ENCODE measurements at places on chromosomes 2 and 18.
A peak's percentile ranks its signal among the peaks of the same experiment; 100 is the strongest.

DNA sequence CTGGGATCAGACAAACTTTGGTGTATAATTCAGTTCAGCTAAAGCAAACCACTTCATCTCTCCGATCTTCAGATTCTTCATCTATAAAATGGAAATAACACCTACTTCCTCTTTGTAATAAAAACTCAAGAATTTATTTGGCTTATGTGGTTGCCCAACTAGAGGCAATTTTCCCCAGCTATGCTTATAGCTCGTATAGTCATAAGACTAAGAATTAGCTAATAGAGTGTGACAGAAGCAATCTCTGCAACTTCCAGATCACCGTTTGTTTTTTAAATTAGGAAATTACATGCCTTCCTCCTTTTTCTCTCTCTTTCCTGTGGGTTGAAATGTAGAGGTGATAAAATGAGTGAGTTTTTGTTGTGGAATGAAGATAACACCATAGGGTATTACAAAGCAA is 35.3 kb upstream of the KCNF1 start:
- no peak overlapping the region for H3K4me3 ChIP-seq
- no peak for DNase-seq
- no peaks in the 10 kb centered on the region for H3K36me3 ChIP-seq
- H3K27ac ChIP-seq = no peak overlapping the region
- H3K27me3 ChIP-seq = no peaks in the 10 kb centered on the region

- peaks cover 2% of the 10 kb centered on the region for H3K27me3 ChIP-seq
- no peak overlapping the region for H3K4me3 ChIP-seq
- no peaks in the 10 kb centered on the region for H3K36me3 ChIP-seq
These were observed 24.3 kb downstream of the ADD2 start for GRCh38 chr2:70743677-70744076.

DNA sequence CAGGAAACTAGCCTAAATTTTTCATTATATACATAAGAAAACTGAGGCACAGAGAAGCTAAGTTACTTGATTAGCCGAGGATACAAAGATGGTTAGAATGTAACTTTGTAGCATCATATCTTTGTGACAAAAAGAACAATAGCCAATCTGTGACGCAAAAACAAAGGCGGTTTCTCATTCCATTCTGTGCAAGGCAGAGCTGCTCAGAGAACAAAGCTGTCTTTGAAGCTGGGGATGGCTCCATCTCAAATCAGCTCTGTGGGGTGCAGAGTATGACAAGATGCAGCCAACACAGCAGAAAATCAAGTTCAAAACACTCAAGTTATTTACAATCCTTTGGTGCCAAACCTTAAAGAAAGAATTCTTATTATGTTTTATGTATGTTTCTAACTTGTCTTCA is 81.9 kb upstream of the VWC2L start:
- H3K27me3 ChIP-seq = no peaks in the 10 kb centered on the region
- DNase-seq = no peak
- H3K4me1 ChIP-seq = no peaks in the 10 kb centered on the region
- no peak overlapping the region for H3K27ac ChIP-seq
- no peak overlapping the region for H3K4me3 ChIP-seq
- H3K36me3 ChIP-seq = no peaks in the 10 kb centered on the region

GRCh38 chr2:27537287-27537686 is 40.6 kb downstream of the GCKR start:
- no peak overlapping the region for H3K4me3 ChIP-seq
- no peak for DNase-seq
- no peaks in the 10 kb centered on the region for H3K36me3 ChIP-seq
- H3K4me1 ChIP-seq = no peaks in the 10 kb centered on the region
- no peak overlapping the region for H3K27ac ChIP-seq

GRCh38 chr2:46116553-46116991 is 180.6 kb upstream of the EPAS1 start:
- H3K4me1 ChIP-seq = peaks cover 17% of the 10 kb centered on the region
- no peaks in the 10 kb centered on the region for H3K36me3 ChIP-seq
- H3K27me3 ChIP-seq = no peaks in the 10 kb centered on the region

GRCh38 chr2:235637896-235638295 is 144.1 kb downstream of the AGAP1 start:
- no peaks in the 10 kb centered on the region for H3K36me3 ChIP-seq
- DNase-seq = no peak
- no peak overlapping the region for H3K27ac ChIP-seq

DNA sequence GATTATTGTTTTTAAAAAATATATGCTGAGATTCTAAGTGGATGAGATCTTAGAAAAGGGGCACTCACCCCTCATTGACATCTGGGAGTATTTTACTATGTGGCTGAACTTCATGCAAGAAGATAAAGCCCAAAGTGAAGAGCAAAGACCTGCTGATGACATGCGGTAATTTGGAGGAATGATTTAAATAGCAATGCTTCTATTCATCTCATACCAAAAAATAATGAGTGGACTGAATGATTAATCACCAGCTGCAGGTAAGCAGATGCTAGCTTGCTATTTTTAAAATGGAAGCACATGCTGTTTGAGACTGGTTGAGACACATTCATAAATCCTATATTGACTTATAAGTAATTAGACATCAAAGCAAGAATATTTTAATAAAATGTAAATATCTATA is 12.7 kb upstream of the CDK15 start:
- no peak for DNase-seq
- no peak overlapping the region for H3K4me3 ChIP-seq
- no peak overlapping the region for H3K27ac ChIP-seq
- peaks cover 13% of the 10 kb centered on the region for H3K4me1 ChIP-seq
- H3K36me3 ChIP-seq = no peaks in the 10 kb centered on the region
- H3K27me3 ChIP-seq = no peaks in the 10 kb centered on the region

GRCh38 chr2:20667151-20667530 is 197 bp downstream of the GDF7 start:
- H3K27ac ChIP-seq = no peak overlapping the region
- H3K27me3 ChIP-seq = peaks cover 93% of the 10 kb centered on the region
- H3K4me3 ChIP-seq = peak overlapping the region; percentile 8
- DNase-seq = no peak
- H3K36me3 ChIP-seq = no peaks in the 10 kb centered on the region
- H3K4me1 ChIP-seq = no peaks in the 10 kb centered on the region

Data from RWPE2 (cell line).